ENCODE measurements at places on chromosomes 1 and 21.

DNA sequence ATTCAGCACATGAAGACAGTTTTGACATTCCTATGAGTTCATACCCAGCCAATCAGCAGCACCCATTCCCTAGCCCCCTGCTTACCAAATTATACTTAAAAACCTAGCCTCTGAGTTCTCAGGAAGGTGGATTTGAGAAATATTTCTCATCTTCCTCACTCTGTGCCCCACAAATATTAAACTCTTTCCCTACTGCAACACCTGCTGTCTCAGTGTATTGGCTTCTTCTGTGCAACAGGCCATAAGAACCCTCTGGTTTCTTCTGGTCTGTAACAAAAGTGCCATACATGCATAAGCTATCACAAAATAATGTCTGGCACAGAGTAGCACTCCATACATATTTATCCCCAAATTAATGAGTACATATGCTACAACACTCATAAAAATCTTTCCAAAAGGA, 387.4 kb upstream of the CAMK1G start:
- no peak for DNase-seq

GRCh38 chr1:97461782-97462181, 459.1 kb downstream of the DPYD start:
- DNase-seq, result no peak

- no peak for DNase-seq
These were observed 246.1 kb downstream of the SLC45A1 start for GRCh38 chr1:8563944-8564537.

- no peak for DNase-seq
These were observed 64.0 kb downstream of the KIF21B start for GRCh38 chr1:200959411-200959921.

- DNase-seq, result no peak
These were observed 22.7 kb downstream of the SLX9 start for GRCh38 chr21:44962403-44962966.

DNA sequence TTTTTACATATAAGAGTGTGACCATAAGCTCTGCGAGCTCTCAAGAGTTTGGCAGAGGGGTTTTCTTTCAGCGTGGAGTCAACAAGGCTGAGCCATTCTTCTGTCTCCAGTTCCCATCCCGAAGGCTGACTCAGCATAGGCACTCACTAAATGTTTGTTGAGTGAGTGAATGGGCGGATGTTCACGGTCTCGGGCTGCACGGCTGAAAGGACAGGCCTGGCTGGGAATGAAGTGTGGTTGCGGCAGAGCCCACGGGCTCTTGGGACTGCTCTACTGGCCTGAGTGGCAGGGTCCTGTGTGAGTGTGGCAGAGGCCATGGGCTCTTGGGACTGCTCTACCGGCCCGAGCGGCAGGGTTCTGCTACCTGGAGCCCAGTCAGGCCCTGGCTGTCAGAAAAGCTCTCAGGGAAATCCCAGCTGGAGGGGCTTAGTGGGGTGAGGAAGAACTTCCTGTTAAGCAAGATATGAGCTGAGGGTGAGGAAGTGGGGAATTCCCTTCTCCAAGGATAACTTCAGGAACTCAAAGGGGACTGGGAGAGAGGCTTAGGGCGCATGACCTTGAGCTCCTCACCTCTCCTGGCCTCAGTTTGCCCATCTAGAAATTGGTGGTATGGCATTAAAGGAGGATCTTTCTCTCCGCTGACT, 56.6 kb upstream of the C1orf174 start:
- no peak for DNase-seq

DNA sequence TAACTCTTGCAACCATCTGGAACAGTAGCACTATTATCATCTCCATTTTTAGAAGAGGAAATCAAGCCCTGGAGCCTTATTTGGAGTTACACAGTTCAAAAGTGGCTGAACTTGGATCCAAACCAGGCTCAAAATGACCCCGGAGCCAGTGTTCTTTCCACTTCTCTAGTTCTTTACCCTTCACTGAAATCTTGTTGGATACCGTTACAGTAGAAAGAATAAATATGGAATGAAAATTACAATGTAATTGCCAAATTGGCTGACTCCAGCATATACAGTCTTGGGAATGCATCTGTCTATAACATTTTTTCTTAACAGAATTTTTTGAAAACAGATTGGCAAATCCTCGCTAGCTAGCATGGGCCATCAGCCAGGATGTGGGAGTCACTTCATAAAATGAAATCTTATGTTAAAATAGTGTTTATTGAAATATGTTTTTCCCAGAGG, 261.4 kb downstream of the CTH start:
- no peak for DNase-seq

- no peak for DNase-seq
These were observed 228.6 kb downstream of the COP1 start for GRCh38 chr1:175978476-175978875.

DNA sequence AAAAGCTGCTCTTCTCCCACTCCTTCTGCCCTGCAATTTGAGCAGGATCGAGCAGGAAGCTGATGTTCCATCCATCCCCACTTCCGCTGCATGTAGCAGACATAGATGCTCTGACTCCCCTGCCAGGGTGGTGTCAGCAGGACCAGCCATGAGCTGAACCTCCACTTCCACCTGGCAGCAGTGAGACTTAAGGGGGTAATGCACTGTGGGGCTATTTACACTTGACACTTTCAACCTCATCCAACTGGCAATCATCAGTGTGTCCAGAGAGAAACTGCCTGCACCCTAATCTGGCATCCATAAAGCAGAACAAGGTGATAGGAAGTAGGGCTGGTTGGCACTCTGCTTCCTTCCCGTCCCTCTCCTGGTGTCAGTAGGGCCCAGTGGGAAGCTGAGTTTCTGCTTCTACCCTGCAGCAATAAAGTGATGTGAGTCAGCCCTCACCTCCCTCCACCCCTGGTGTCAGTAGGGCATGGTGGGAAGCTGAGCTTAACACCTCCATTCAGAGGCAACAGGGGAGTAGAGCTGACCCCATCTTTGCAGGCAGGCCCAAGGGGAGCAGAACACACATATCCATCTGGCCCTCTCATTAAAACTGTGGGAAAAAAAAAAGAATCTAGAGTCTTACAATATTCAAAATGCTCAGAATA, 272.3 kb downstream of the PTPRU start:
- no peak for DNase-seq

DNA sequence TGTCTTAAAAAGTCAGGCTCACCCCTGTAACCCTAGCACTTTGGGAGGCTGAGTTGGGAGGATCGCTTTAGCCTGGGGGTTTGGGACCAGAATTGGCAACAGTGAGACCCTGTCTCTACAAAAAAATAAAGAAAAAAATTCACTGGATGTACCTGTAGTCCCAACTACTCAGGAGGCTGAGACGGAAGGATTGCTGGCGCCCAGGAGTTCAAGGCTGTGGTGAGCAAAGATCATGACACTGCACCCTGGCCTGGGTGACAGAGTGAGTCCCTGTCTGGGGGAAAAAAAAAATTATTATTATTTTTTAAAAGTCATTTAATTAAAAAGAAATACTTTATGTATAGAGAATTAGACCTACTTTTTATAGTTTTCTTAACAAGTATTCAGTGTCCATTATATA, 47.1 kb downstream of the ZMYM4 start:
- DNase-seq, result no peak

DNA sequence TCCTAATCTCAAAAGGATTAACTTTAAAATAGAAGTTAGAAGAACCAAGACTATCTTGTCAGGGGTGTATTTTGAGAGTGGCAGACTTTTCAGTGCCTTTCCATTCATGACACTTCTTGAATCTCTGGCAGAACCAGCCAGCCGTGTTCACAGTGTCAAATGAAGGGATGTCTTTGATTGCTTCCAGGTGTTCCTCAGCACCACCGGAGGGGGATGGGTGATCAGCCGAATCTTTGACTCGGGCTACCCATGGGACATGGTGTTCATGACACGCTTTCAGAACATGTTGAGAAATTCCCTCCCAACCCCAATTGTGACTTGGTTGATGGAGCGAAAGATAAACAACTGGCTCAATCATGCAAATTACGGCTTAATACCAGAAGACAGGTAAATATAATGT, 32.3 kb downstream of the FMO1 start:
- no peak for DNase-seq

- no peak for DNase-seq
These were observed 44.3 kb upstream of the TACSTD2 start for GRCh38 chr1:58621391-58621790.

GRCh38 chr1:30488324-30488913, 235.0 kb downstream of the MATN1 start:
- DNase-seq, result no peak

DNA sequence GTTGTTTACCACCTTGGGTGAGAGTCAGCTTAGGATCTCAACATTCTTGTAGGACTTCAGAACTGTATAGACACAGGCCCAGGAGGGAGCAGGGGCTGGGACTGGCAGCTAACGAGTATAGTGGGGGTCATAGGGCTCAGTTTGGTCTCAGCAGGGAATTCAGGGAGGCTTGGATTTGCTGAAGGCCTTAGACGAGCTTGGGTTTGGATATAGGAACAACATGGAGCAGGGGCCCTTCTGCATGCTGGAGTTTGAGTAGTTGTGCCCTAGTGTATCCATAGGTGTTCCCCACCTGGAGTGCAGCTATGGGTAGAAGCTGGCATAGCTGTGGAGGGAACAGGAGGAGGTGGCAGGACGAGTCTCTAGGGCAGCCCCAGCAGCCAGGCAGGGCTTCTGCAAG, 63.4 kb upstream of the MAP1LC3C start:
- no peak for DNase-seq

- no peak for DNase-seq
These were observed 259.9 kb upstream of the FMN2 start for GRCh38 chr1:239831577-239832355.

- DNase-seq, result no peak
These were observed 5.0 kb downstream of the JMJD4 start for GRCh38 chr1:227729881-227730629.

GRCh38 chr1:151762941-151763921, at the start of gene MRPL9:
Gene MRPL9 (minus strand): TSS chr1:151763496. CDS start chr1:151763479, 17 bp downstream.
- peak; percentile 67 for DNase-seq

DNA sequence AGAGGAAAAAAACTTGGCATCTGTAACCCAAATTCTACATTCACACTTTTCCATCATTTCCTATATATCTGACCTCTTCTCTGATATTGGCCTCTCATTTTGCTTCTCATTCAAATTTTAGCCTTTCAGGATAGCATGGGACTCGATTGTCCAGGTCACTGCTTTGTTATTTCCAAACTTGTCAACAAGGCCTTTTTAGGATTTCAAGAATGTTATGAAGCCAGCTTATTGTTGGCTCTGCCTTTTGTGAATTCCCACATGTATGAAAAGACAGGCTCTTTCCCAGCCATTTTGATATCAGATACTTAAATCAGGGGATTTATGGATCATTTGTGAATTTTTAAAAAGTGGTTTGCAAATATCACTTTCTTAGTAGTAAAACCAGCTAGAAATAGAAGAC, 663.5 kb downstream of the NCAM2 start:
- DNase-seq, result no peak

GRCh38 chr1:205680073-205680851, at the start of gene SLC45A3:
Gene SLC45A3 (minus strand): TSS chr1:205680509. CDS start chr1:205664656, 15,853 bp downstream.
- no peak for DNase-seq

- DNase-seq, result no peak
These were observed 56.3 kb downstream of the SMYD3 start for GRCh38 chr1:246450611-246451251.

DNA sequence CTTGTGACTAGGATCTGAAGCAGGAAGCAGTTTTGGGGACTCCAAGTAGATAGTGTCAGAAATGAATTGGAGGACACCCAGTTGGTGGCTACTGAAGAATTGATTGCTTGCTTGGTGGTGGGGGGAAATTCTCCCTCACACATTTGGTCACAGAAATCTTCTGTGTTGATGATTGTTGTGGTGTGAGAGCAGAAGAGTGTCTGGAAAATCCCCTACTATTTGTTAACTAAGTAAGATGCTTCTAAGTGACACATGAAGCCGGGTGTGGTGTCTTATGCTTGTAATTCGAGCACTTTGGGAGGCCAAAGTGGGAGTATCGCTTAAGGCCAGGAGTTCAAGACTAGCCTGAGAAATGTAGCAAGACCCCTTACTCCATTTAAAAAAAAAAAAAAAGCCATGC, 22.5 kb upstream of the IPP start:
- DNase-seq, result no peak

DNA sequence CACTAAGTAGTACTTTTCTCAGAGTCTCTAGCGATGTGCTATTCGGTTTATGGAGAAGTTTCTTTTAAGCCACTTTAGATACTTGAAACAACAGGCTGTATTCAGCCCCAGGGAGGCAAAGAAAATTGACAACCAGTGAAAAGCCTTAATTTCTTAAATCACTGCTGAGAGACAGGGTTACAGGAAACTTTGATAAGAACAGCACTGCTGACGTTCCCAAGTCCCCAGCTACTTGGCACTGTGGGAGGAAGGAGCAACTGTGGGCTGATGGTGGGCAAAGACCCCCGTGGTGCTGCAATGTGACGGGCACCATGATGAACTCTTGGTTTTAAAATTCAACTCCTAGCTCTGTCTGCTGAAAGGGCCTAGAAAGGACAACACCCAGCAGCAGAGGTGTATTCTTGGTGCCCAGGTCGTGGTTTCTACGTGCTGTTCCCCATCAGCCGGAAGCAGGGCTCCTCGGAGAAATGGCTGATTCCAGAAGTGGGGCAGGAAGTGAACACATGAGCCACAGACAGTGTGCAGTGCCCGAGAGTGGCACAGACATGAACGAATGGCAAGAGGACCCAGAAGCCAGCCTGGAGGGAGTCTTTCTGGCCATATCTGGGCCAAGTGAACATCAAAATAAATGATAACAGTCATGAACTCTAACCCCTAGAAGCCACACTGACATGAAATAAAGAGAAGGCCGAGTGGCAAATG, 5.3 kb downstream of the PTTG1IP start:
- DNase-seq, result no peak

- no peak for DNase-seq
These were observed 48.5 kb upstream of the S1PR1 start for GRCh38 chr1:101188331-101188730.

- DNase-seq, result no peak
These were observed 11.0 kb upstream of the NID1 start for GRCh38 chr1:236075848-236076247.

- DNase-seq, result peak; percentile 78
These were observed 559 bp upstream of the AGRN start for GRCh38 chr1:1019122-1019999.

DNA sequence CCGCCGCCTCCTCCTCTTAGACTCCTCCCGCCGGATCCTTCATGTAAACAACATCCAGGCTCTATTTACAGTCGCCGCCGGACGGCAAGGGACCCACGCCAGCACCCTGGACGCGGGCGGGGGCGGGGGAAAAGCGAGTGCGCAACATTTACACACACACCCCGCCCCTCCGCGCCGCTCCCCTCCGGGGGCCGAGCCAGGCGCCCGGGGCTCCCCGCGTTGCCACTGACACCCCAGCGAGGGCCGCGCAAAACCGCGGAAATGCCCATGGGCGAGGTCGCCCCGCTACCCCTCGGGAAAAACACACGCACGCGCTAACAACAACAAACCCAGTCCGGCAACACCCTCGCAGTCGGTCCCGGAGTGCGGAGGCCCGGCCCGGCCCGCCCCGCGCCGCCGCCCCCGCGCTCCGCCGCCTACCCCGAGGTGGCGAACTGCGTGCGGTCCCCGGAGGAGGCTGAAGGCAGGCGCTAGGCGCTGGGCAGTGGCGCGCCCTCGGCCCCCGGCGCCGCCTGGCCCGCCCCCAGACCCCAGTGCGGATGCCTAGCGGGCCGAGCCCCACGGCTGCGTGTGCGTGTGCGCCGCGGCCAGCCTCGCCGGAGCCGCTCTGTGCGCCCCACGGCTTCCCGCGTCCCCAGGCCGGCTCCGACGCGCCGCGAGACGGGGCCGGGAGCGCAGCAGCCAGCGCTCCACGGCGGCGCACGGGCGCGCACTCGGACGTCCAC, 81.1 kb upstream of the AK4 start:
- peak; percentile 52 for DNase-seq

- no peak for DNase-seq
These were observed 15.6 kb downstream of the TAL1 start for GRCh38 chr1:47216278-47217059.

GRCh38 chr1:43373066-43373940, 5.5 kb upstream of the ELOVL1 start:
- DNase-seq, result no peak

All from right renal pelvis (tissue), 4 donors.